ENCODE measurements at places on chromosomes 1 and 21.

- no peak for DNase-seq
Measured at GRCh38 chr1:152185544-152186391, 26.7 kb upstream of the RPTN start.

- no peak for DNase-seq
Measured at GRCh38 chr1:70358921-70359564, 4.5 kb upstream of the ANKRD13C start.

GRCh38 chr21:45378258-45378966 lies 26.6 kb upstream of the COL18A1 start:
- no peak for DNase-seq

DNA sequence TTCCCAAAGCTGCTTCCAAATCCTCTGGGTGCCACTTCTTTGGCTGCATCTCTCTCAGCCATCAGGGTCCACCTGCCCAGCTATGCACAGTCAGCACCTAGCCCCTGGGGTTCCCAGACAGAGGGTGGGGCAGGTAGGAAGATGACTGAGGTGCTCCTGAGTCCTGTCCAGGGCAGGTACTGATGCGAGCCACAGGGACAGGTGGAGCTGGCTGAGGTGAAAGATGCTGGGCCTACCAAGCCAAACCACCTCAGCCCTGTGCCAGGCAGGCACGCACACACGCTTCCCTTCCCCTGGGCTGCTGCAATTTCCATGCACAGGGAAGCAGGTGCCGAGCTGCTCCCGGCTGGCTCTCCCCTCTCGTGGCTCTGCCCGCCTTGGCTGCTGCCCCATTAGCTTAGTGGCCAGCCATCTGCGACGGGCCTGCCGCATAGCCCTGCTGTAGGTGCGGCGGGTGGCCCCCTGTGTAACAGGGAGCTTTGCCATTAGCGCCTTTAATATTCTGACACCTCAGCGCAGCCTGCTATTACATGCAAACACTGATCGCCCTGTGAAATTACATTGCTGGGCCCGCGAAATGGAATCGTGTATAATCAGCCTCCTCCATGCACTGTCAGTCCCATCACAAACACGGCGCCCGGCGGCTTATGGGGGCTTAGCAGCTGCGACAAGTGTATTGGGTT lies 38.9 kb downstream of the DMAP1 start:
- DNase-seq: no peak

GRCh38 chr1:78586572-78586971 lies 33.7 kb upstream of the IFI44L start:
- DNase-seq: no peak

GRCh38 chr1:205916541-205916940 lies 26.7 kb downstream of the SLC26A9 start:
- DNase-seq: no peak

GRCh38 chr21:28391938-28392849 lies 600.5 kb downstream of the LTN1 start:
- DNase-seq: no peak

Measured in KG1 (cell line).